ENCODE measurements at places on chromosomes 1 and 21.

- DNase-seq = no peak
Observed at GRCh38 chr1:6361124-6361775, 32.3 kb downstream of the ACOT7 start.

- DNase-seq = no peak
Observed at GRCh38 chr1:93842750-93843500, 36.1 kb downstream of the DNTTIP2 start.

DNA sequence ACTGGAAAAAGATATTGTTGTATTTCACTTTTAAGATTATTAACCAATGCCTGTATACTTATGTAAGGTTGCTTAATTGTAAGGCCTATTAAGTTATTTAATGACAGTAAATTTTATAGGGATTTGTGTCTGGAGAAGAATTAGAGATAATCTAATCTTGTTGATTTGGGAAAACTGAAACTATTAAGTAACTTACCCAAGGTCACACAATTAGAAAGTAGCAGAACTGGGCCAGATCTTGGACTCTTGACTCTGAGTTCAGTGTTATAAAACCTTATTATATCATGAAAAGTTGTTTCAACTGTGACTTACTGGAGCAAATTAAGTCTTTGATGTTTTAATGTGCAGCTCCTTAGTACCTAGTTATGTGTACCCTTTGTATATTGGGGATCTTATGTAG, 38.5 kb downstream of the CAMTA1 start:
- no peak for DNase-seq

DNA sequence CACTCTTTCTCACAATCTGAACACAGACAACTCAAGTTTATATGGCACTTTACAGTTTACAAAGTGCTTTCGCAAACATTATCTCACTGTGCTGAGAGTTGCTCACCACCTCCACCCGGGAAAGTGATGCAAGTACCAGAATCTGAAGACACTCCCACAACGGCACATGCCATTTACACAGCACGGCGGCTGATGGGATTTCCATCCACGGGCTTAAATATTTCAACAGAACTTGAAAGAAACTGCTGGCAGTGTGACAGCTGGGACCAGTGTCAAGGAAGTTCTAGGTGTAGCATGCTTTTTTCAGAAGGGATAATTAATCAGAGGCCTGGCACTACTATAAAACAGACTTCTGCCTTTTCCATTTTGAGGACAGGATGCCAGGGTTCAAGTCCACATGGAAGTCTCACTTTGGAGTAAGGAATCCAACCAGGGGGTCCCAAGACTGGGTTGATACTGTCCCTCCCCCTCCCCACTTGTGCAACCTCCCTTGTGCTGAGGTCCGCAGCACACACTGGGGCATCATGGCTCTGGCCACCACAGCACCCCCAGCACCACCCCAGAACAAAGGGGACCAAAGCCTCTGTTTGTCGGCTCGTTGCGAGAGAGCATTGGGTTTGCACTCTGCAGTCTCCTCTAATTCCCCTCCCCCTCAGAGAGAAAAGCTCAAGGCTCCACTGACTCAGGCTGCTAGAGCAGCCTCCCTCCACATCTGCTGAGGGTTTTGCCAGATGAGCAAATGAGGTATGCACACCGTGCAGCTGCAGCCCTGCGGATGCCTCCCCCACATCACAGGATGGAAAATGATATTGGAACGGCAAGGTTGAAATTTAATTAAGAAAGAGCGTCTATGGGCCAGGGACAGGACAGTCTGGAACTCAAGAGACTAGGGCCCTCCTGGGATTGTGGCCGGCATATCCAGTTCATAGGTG, 154.9 kb downstream of the TGFBR3 start:
- no peak for DNase-seq
